ENCODE measurements at places on chromosomes 3 and 15. TPM values are rescaled to one million over a fixed set of nuclear protein-coding genes. Genes with fewer than 3 reads are reported as not detected.

GRCh38 chr15:93610944-93611343, 521.9 kb upstream of the RGMA start:
- no peak for DNase-seq
- no peaks in the 10 kb centered on the region for H3K4me1 ChIP-seq
- H3K27ac ChIP-seq = no peak overlapping the region
- no peaks in the 10 kb centered on the region for H3K36me3 ChIP-seq
- no peak overlapping the region for H3K4me3 ChIP-seq
- no peaks in the 10 kb centered on the region for H3K27me3 ChIP-seq

GRCh38 chr15:98547275-98547674, 101.1 kb upstream of the IGF1R start:
- no peaks in the 10 kb centered on the region for H3K36me3 ChIP-seq
- H3K4me1 ChIP-seq = peaks cover 11% of the 10 kb centered on the region
- no peak overlapping the region for H3K4me3 ChIP-seq
- DNase-seq = no peak
- H3K27ac ChIP-seq = no peak overlapping the region
- peaks cover 4% of the 10 kb centered on the region for H3K27me3 ChIP-seq

Gene LRRC31
- total RNA-seq = not detected

Gene RETNLB
- total RNA-seq = not detected
